ENCODE measurements at places on chromosomes 7 and 10.

- DNase-seq, result no peak
These were observed 8.6 kb upstream of the HKDC1 start for GRCh38 chr10:69211524-69211923.

GRCh38 chr7:122885583-122886356 lies 490 bp downstream of the CADPS2 start:
- peak; percentile 66 for DNase-seq

DNA sequence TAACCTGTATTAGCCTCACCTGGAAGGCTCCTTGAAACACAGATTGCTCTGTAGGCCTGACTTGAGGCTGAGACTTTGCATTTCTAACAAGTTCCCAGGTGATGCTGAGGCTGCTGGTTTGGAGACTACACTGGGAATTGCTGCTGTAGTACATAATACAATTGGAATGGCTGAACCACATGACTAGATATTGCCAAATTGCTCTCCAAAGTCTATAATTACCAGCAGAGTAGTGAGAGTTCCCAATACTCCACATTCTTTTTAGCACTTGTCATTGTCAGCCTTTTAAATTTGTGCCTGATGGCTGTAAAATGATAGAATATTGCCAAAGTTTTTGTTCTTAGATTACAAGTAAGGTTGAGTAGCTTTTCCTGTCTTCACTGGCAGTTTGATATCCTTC lies 39.9 kb downstream of the PLEKHA8 start:
- no peak for DNase-seq

DNA sequence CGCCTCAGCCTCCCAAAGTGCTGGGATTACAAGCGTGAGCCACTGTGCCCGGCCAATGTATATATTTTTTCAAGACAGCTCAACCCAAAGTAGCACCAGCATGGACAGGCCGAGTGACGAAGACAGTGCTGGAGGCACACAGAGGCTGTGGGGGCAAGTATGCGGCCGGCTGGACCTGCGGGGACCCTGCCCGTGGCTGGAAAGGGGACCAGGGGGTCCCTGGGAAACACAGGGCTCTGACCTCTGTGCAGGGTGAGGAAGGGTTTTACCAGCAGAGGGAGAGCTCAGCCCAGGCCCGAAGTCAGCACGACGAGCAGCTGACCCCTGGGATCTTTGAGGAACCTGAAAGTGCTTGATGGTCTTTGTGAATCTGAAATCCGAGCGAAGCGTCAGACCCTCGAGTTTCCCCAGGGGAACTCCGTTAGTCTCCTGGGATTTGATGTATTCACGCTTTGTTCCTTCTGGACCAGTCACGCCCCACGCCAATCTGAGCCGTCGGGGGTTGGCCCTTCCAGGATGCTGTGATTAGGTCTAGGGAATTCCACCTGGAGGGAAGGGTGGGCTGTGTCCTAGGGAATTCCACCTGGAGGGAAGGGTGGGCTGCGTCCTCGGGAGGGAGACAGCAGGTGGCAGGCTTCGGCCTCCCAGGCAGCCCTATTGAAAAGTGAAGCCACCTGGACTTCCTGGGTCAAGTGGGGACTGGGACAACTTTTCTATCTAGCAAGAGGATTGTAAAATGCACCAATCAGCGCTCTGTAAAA lies 10.9 kb upstream of the ZFAND2A start:
- DNase-seq, result no peak

DNA sequence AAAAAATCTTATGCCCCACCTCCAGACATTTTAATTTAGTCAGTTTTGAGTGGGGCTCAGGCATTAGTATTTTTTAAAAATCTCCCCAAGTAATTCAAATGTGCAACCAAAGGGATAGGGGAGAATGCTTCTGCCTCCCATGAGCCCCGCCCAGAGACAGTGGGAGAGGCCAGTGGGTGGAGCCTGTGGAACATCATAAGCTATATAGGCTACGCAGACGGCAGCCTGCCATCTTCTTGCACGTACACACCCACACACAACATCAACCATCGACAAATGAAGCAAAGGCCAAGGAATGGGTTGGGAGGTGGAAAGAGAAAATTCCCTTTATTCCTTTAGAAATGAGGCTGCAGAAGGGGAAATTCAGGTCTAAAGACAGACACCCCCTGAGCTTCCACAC lies 25.2 kb downstream of the CREB3L2 start:
- no peak for DNase-seq

- DNase-seq, result peak; percentile 38
These were observed 589 bp downstream of the LSM8 start for GRCh38 chr7:118184565-118184940.

GRCh38 chr10:18658271-18659124 lies 733 bp upstream of the ARL5B start:
- DNase-seq, result peak; percentile 15

GRCh38 chr7:157870644-157871290 lies 534.0 kb downstream of the DNAJB6 start:
- no peak for DNase-seq

DNA sequence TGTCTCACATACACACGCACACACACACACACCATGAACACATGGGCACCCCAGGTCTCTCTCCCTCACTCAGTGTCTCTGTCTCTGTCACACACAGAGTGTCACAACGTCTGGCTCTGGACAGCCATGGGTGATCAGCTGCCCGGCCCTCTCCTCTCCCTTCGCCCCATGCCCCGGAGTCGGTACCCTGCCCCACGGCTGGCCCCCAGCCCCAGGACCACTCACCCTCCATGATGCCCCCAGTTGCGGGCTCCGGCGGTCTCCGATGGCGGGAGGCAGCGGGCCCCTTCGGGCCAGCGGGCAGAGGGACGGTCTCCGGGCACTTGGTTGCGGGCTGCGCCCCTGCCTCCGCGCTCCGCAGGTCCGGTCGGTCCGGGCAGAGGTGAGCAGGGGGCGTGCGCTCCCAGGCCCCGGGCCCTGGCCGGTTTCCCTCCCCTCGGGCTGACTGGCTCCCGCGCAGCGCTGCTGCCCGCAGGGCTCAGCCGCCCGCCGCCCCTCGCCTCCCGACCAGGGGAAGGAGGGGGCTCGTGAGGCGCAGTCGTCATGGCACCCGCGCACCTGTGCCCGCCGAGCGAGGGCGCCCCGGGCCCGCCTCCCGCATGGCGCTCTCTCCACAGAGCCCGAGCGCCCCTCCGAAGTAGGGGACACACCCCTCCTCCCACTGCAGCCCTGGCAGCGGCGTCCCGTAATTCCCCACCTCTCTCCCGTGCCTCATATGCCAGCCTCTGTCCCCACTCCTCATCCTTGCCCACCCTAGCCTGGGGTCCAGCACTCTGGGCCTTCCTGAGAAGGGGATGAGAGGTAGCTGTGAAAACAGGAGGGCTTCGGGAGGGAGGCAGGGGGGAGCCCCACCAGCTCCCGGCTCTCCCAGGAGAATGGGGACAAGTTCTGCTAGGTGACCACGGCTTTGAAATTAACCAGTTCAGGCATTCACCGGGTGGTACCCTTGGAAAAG lies at the start of gene NPFFR1:
Gene NPFFR1, minus strand, starts transcription at position 560 of the 955 bp plus-strand sequence. Its CDS starts 328 bp downstream, at position 232.
- DNase-seq, result peak; percentile 36

DNA sequence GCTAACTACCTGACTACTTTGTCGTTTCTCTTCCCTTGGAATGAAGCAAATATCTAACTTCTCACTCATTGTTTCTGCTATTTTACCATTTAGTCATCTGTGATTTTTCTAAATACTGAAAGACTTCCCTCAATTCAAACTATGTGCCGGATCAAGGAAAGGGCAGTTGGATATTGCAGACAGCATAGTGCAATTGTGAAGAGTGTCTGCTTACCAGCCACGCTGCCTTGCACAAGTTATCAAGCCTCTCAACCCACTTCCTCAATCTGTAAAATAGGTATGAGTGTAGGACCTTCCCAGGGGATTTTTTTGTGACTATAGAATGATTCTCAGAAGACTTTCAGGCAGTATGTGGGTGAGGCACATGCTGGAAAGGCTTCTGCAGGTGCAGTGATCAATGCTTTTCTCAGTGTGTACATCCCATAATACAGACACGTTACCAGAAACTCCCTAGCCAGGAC lies 54.3 kb downstream of the EGFR start:
- DNase-seq, result no peak

DNA sequence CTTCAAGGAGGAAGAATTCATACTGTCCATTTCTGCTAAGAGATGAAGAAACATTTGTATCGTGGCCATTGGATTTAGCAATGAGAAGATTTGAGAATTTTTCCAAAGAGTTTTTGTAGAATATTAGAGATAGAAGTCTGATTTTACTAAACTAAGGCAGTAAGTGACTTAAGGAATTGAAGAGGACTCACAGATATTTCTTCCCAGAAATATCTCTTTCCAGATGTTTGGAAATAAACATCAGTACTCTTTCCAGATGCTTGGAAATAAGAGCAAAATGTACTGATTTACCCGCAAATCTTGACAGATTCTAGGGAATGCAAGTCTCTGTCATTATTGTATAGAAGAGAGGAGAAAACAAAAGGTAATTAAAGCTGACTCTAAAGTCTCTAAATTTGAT lies 91.3 kb downstream of the IMMP2L start:
- DNase-seq, result no peak

- no peak for DNase-seq
These were observed 42.6 kb downstream of the RSBN1L start for GRCh38 chr7:77738871-77739270.

GRCh38 chr7:113368256-113368655 lies 249.9 kb upstream of the SMIM30 start:
- no peak for DNase-seq

GRCh38 chr7:154792436-154793055 lies 210.4 kb downstream of the PAXIP1 start:
- DNase-seq, result peak; percentile 82

DNA sequence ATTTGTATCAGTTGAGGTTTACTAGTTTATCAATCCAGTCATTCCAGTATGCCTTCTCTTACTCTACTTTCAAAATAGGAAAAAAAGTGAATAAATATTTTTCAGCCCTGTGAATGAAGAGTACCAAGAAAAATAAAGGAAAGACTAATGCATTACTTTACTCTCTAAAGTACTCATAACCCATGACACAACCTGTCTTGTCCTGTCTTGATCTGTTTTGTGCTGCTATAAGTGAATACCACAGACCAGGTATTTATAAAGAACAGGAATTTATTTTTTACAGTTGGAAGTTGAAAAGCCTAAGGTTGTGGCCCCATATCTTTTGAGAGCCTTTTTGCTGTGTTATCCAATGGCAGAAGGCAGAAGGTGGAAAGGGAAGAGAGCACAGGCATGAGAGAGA lies 194.6 kb upstream of the DKK1 start:
- DNase-seq, result no peak

- DNase-seq, result no peak
These were observed 121.3 kb downstream of the CALCR start for GRCh38 chr7:93453262-93453661.

DNA sequence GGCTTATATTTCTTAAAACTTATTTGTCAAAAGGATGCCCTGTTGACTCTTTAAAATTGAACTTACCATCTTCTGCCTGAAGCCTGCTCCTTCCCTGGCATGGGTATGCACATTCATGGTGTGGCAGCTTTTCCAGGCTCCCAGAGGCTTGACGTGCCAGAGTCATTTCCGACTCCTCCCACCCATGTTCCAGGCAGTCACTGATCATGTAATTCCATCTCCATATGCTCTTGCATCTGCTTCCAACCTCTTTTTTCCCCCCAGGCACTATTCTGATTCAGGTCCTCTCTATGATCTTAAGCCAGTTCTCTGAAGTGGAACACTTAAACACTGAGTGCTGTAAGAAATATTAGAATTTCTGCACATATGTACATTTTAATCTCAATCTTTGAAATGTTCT lies 82.2 kb downstream of the CFAP58 start:
- no peak for DNase-seq

DNA sequence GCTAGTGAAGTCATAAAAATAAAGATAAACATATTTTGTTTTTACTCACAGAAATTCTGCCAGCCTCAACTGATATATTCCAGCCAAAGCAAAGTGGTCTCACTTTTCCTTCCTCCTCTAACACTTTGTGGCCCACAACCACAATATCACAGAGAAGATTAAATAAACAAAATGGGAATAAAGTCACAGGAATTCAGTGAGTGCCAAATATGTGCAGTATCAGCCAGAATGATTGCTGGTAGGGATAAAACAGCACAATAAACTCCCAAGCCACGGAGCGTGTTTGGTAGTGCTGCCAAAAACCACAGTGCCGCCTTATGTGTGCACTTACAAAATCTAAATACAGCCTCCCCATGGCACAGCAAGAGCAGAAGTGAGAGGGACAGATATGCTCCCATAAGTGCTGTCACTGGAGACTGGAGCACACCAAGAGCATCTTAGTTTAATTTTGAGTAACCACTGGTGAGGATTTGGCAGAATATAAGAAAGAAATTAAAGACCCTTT lies 155.8 kb downstream of the POM121L12 start:
- no peak for DNase-seq

GRCh38 chr10:17455015-17455520 lies 673 bp upstream of the ST8SIA6 start:
- DNase-seq, result no peak

GRCh38 chr7:105014693-105015389 lies 836 bp downstream of the KMT2E start:
- peak; percentile 78 for DNase-seq

- DNase-seq, result no peak
These were observed 24.1 kb upstream of the SEMA3A start for GRCh38 chr7:84218681-84219080.

- DNase-seq, result no peak
These were observed 13.2 kb upstream of the PRKAR1B start for GRCh38 chr7:739983-740942.

DNA sequence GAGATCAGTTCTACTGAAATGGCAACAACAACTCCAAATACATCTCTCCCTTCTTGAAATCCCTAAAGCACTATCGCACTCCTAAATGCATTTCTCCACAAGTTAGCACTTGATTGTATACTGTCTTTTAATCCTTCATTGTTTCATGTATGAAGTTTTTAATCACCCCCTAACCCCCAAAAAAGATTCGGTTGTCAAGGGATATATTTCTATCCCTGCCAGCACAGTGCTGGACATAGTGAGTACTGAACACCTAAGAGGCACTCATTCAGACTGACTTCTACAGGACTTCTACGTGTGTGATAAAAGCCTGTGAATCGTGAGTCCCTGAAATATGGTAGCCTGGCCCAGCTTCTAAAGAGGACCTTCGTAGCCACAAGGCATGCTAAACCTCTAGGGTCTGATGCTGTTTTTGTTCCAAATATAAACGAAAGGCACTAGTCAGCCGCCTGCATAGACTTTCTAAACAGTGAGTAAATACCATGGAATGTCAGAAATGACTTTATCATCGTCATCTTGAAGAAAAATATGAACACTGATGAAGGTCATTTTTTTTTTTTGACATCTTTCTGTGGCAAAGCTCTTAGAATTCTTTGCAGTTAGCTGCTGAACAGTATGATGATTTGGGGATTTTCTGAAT lies 14.6 kb upstream of the ZSCAN21 start:
- no peak for DNase-seq

DNA sequence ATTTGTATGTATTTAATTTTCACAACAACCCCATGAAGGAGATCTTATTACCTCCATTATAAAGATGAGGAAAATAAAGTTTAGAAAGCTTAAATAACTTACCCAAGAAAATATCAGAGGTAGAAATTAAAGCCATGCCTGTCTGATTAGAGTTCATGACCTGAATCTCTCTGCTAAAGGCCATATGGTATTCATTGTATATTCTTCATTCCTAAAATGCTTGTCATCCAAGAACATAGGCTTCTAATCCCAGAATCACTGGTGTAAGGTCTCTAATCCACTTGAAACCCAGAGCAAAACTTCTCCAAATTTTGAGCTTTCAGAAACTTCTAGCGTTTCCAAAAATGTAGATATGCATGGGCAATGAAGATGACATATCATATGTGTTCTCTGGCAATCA lies 72.3 kb upstream of the YAE1 start:
- no peak for DNase-seq

- no peak for DNase-seq
These were observed 316.1 kb upstream of the MTPN start for GRCh38 chr7:136293272-136293671.

- DNase-seq, result no peak
These were observed 663.1 kb upstream of the GHITM start for GRCh38 chr10:83476211-83476610.

- DNase-seq, result no peak
These were observed 75.8 kb downstream of the ZMIZ1 start for GRCh38 chr10:79144351-79145173.
